ENCODE measurements at places on chromosomes 13 and 19. TPM values are rescaled to one million over a fixed set of nuclear protein-coding genes. Genes with fewer than 3 reads are reported as not detected.
A peak's percentile ranks its signal among the peaks of the same experiment; 100 is the strongest.

PSG11 gene
- total RNA-seq, result not detected

ZNF587 gene
- 30.4 TPM for total RNA-seq

DEDD2 gene
- total RNA-seq, result 54.2 TPM

KLHL26 gene
- total RNA-seq, result 7.1 TPM

PRODH2 gene
- total RNA-seq, result not detected

SYCN gene
- total RNA-seq, result not detected

F10 gene
- total RNA-seq, result 6.8 TPM

TMEM150B gene
- total RNA-seq, result not detected

ZNF154 gene
- total RNA-seq, result 17.3 TPM

GRCh38 chr19:44696939-44697669, 1.8 kb upstream of the CEACAM16 start:
- no peak for DNase-seq
- no peak overlapping the region for H3K27ac ChIP-seq
- H3K27me3 ChIP-seq, result no peaks in the 10 kb centered on the region
- H3K36me3 ChIP-seq, result no peaks in the 10 kb centered on the region
- H3K4me3 ChIP-seq, result no peak overlapping the region
- H3K4me1 ChIP-seq, result no peaks in the 10 kb centered on the region

DNA sequence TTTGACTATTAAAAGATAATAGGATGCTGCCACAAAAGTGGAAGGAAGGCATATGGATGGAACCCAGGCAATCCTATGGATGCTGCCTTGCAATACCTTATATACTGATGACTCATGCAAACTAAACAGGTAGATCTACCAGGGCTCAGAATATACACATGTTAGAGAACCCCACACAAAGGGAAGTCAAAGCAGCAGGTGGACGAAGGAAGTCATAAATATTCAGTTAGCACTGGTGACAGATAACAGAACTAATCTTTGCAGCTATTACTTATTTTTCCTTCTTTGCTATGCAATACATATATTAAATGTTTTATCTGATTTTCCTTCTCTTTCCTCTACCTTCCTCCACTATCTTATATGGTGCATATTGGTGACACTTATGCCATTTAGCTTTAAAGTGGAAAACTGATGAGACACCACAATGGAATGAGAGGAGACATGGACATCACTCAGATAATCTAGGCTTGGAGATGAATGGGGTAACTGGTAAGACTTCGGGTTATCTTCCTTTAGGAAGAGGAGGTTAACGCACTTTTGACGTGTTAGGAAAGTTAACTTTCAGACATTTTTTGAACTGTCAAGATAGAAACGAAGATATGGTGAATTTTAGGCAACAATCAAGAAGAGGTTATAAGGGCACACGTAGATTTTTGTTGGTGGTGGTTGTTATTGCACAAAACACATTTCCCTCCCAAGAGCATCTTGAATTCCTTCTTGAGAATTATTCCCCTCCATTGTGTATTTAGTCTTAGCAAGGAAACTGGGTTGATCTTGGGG, 39.8 kb upstream of the MBNL2 start:
- H3K27ac ChIP-seq, result no peak overlapping the region
- H3K4me1 ChIP-seq, result no peaks in the 10 kb centered on the region

DNA sequence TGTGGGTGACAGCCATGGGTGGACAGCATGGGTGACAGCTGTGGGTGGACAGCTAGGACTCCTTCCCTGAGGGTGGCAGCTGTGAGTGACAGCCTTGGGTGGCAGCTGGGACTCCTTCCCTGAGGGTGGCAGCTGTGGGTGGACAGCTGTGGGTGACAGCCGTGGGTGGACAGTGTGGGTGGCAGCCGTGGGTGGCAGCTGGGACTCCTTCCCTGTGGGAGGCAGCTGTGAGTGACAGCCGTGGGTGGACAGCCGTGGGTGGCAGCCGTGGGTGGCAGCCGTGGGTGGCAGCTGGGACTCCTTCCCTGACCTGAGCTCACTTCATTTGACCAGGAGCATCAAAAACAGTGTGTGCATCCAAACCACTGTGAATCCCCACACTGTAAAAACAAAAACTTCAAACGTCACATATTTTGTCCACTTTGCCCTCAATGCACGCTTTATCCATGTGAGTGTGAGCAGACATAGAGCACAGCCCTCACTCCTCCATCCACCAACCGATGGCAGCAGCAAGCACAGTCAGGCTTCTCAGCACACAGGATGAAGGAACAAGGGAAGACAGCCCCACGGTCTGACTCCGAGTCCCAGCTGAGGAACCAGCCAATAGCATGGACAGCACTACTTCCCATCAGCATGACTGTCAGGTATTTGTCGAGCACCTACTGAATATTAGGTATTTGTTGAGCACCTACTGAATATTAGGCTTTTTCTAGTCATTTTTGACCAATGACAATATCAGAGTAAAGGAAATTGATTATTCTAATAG, 1.6 kb upstream of the CFAP97D2 start:
- H3K27me3 ChIP-seq, result no peaks in the 10 kb centered on the region
- H3K36me3 ChIP-seq, result no peaks in the 10 kb centered on the region
- no peak for DNase-seq

- H3K36me3 ChIP-seq, result no peaks in the 10 kb centered on the region
- no peak overlapping the region for H3K4me3 ChIP-seq
- no peaks in the 10 kb centered on the region for H3K27me3 ChIP-seq
- H3K4me1 ChIP-seq, result peaks cover 29% of the 10 kb centered on the region
- H3K27ac ChIP-seq, result no peak overlapping the region
- DNase-seq, result no peak
These were observed 414.2 kb downstream of the EFNB2 start for GRCh38 chr13:106121173-106121754.

GRCh38 chr13:29436721-29437280, 158.7 kb downstream of the SLC7A1 start:
- H3K27me3 ChIP-seq, result no peaks in the 10 kb centered on the region
- H3K4me1 ChIP-seq, result no peaks in the 10 kb centered on the region
- no peaks in the 10 kb centered on the region for H3K36me3 ChIP-seq
- H3K4me3 ChIP-seq, result no peak overlapping the region
- no peak for DNase-seq

- no peaks in the 10 kb centered on the region for H3K36me3 ChIP-seq
- no peaks in the 10 kb centered on the region for H3K27me3 ChIP-seq
- H3K4me3 ChIP-seq, result no peak overlapping the region
These were observed 12.4 kb upstream of the ELAVL1 start for GRCh38 chr19:8017808-8018207.

- no peak overlapping the region for H3K4me3 ChIP-seq
- no peak for DNase-seq
- H3K4me1 ChIP-seq, result no peaks in the 10 kb centered on the region
- no peak overlapping the region for H3K27ac ChIP-seq
- H3K36me3 ChIP-seq, result no peaks in the 10 kb centered on the region
These were observed 11.5 kb downstream of the KLC3 start for GRCh38 chr19:45352062-45352461.

GRCh38 chr13:98977568-98978265, at the start of gene DOCK9:
Gene DOCK9, minus strand, starts transcription at chr13:98978064. Its CDS starts 155 bp downstream, at chr13:98977909.
- H3K27me3 ChIP-seq, result no peaks in the 10 kb centered on the region
- H3K4me3 ChIP-seq, result peak within 1 kb of the TSS; percentile 2
- H3K4me1 ChIP-seq, result peaks cover 35% of the 10 kb centered on the region

Data from neural progenitor cell (in vitro differentiated cells).